ENCODE measurements at places on chromosomes 4 and X. TPM values are rescaled to one million over a fixed set of nuclear protein-coding genes. Genes with fewer than 3 reads are reported as not detected.

TCEAL7 gene
- 45.5 TPM for polyA plus RNA-seq

TMSB4X gene
- polyA plus RNA-seq: 611 TPM

TBC1D9 gene
- polyA plus RNA-seq: 49.0 TPM

SLC6A8 gene
- polyA plus RNA-seq: 0.39 TPM

CENPVL2 gene
- 0.35 TPM for polyA plus RNA-seq

OCRL gene
- 14.5 TPM for polyA plus RNA-seq

PCYT1B gene
- 0.88 TPM for polyA plus RNA-seq

NEIL3 gene
- polyA plus RNA-seq: not detected

RENBP gene
- not detected for polyA plus RNA-seq

BTC gene
- polyA plus RNA-seq: not detected

LIMCH1 gene
- polyA plus RNA-seq: 86.4 TPM

MAGED4B gene
- polyA plus RNA-seq: 4.9 TPM

ZDHHC15 gene
- 6.1 TPM for polyA plus RNA-seq

AMBN gene
- not detected for polyA plus RNA-seq
